Activated T-cell treated with anti-CD3 and anti-CD28 coated beads, Interleukin-2, amount 50 U/mL, for 24 hours (primary cell): ENCODE measurements at places on chromosomes 13 and 19.

GRCh38 chr13:96454466-96454865 is 364.6 kb downstream of the HS6ST3 start:
- H3K36me3 ChIP-seq = no peaks in the 10 kb centered on the region
- no peak overlapping the region for H3K4me3 ChIP-seq
- no peak overlapping the region for H3K27ac ChIP-seq

DNA sequence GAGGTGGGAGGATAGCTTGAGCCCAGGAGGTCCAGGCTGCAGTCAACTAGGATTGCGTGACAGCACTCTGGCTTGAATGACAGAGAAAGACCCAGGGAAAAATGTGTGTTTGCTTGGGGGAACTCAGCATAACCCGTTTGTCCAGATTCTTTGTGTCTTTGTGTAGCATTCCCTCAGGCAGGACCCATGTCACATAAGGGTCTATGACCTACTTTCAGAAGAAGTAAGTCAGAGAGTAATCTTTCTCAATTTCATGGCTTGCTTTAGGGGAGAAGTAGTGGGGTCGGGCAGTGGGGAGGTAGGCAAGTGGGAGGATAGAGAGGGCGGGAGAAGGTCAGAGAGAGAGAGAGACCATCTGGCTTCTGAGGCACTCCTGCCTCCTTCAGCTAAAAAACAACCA is 11.9 kb upstream of the PSPC1 start:
- no peak for DNase-seq
- H3K36me3 ChIP-seq = peaks cover 2% of the 10 kb centered on the region
- no peak overlapping the region for H3K4me3 ChIP-seq
- no peaks in the 10 kb centered on the region for H3K27me3 ChIP-seq
- peaks cover 4% of the 10 kb centered on the region for H3K4me1 ChIP-seq

DNA sequence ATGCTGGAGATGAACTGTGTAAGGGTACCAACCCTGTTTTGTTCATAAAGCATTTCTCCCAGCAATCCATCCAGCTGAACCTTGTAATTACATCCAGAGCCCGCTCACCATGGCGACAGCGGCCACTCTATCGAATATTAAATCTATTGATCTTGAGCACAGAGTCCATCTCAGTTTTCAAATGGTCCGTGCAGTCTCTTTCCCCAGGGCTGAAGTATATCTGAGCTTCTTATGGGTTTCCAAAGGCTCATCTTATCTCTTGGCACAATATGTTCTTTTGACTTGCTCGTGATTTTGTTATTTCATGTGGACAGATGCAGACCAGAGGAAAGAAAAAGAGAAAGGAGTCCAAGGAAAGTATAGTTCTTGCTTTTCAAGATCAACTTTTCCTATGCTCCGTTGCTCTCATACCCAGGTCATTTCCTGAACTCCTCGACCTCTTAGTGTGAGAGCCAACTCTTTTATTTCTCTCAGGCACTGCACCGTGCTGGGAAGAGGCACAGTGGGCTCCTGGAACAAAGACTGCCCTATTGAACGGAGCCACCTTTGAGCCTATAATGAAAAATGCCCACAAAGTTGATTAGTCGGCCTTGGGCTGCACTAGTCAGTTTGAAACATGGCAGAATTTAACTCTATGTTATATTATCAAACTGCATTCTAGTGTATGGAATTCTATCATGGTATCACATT is 66.7 kb downstream of the RFC3 start:
- no peak overlapping the region for H3K4me3 ChIP-seq
- no peaks in the 10 kb centered on the region for H3K4me1 ChIP-seq
- no peak for DNase-seq
- H3K27ac ChIP-seq = no peak overlapping the region
- H3K36me3 ChIP-seq = peaks cover 18% of the 10 kb centered on the region
- no peaks in the 10 kb centered on the region for H3K27me3 ChIP-seq

GRCh38 chr13:48009284-48009683 is 8.2 kb upstream of the SUCLA2 start:
- no peak for DNase-seq
- H3K4me1 ChIP-seq = no peaks in the 10 kb centered on the region
- H3K27ac ChIP-seq = no peak overlapping the region
- H3K4me3 ChIP-seq = no peak overlapping the region

DNA sequence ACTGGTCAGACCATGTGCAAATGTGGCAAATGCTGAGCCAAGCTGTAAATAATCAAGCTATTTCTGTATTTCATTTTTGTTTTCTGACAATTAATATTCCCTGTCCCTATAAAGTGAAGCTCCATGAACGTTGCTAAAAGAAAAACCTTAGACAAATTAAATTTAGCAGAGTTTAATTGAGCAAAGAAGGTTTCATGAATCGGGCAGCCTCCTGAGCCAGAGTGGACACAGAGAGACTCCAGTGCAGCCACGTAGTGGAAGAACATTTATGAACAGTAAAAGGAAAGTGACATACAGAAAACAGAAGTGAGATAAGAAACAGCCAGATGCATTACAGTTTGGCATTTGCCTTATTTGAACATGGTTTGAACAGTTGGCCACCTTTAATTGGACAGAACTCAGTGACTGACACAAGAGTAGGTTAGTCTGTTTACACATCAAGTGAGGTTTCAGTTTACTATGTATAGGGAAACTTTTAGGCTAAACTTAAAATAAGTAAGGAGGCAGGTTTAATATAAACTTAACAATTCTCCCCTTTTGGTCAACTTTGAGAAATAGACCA is 69.7 kb downstream of the UFM1 start:
- DNase-seq = no peak
- H3K27me3 ChIP-seq = no peaks in the 10 kb centered on the region
- peaks cover 8% of the 10 kb centered on the region for H3K4me1 ChIP-seq

- H3K36me3 ChIP-seq = no peaks in the 10 kb centered on the region
- H3K27ac ChIP-seq = peak overlapping the region; percentile 58
- H3K4me1 ChIP-seq = peaks cover 30% of the 10 kb centered on the region
- H3K4me3 ChIP-seq = peak overlapping the region; percentile 42
- H3K27me3 ChIP-seq = peaks cover 9% of the 10 kb centered on the region
Observed at GRCh38 chr19:35040826-35041547, 534 bp upstream of the HPN start.

GRCh38 chr19:35498984-35499527 is 8.8 kb upstream of the KRTDAP start:
- DNase-seq = no peak
- H3K4me3 ChIP-seq = no peak overlapping the region
- no peaks in the 10 kb centered on the region for H3K36me3 ChIP-seq
- H3K27me3 ChIP-seq = peaks cover 9% of the 10 kb centered on the region

DNA sequence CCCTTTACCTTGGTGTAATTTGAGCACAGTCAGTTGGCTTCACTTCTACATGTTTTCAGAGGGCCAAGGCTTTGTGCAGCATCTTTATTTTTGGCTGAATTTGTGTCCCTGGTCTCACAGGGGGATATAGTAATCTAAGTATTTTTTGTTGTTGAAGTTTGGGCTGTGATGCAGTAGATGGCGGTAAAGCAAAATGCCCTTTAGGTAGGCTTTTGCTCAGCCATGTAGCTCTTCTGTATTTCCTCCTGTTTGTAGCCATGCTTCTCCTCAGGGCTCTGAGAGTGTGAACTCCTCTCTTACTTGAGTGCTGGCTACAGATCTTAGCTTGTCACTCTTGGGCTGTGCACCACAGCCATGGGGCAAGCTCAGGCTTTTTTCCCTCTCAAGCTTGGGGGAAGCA is 328.6 kb downstream of the SLITRK5 start:
- no peaks in the 10 kb centered on the region for H3K27me3 ChIP-seq
- no peaks in the 10 kb centered on the region for H3K36me3 ChIP-seq
- no peak overlapping the region for H3K27ac ChIP-seq
- no peaks in the 10 kb centered on the region for H3K4me1 ChIP-seq
- no peak overlapping the region for H3K4me3 ChIP-seq

GRCh38 chr19:51108805-51109146 is 567 bp upstream of the CTU1 start:
- no peak for DNase-seq
- H3K36me3 ChIP-seq = peaks cover 38% of the 10 kb centered on the region
- peaks cover 41% of the 10 kb centered on the region for H3K4me1 ChIP-seq
- no peaks in the 10 kb centered on the region for H3K27me3 ChIP-seq
